ENCODE measurements at places on chromosomes 1 and 21.

DNA sequence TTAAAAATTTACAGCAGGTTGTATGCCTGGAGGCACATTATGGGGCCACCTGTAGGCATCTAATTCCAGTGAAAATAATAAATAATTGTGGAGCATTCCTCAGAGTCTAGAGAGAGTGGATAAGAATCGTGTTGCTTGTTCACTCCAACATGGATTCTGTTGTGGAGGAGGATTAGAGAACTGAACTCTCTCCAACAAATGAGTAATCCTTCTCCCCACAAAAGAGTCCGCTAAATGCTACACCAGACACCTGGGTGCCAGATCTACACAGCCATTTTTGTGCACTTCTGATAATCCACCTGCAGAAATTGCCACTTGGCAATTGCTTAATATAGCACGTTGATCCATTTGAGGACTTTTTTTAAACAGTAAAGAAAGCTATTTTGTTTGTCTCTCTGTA lies 113.7 kb upstream of the DPYD start:
- peak; percentile 76 for DNase-seq

GRCh38 chr1:183391863-183392262 lies 26.3 kb downstream of the NMNAT2 start:
- DNase-seq, result no peak

GRCh38 chr1:56065729-56066128 lies 513.6 kb downstream of the PLPP3 start:
- no peak for DNase-seq

DNA sequence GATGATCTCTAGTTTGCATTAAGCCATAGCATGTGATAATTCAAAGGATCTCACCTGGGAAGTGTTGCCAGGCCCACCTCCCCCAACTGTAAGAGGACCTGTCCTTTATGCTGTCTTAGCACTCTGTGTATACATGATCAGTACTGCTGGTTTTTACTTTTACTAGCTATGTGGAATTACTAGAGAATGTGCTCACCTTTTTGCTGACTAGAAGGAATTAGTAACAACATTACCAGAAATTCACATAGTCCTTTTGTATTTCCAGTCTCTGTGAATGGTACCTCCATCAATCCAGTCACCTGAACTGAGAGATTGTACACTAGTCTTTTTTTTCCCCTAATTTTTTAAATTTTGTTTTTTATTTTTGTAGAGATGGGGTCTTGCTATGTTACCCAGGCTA lies 46.6 kb downstream of the EEIG2 start:
- DNase-seq, result no peak

- DNase-seq, result no peak
Measured at GRCh38 chr1:97693601-97694000, 227.2 kb downstream of the DPYD start.

Measured in retinal pigment epithelial cell (primary cell).